ENCODE measurements at places on chromosomes 2 and 18.

DNA sequence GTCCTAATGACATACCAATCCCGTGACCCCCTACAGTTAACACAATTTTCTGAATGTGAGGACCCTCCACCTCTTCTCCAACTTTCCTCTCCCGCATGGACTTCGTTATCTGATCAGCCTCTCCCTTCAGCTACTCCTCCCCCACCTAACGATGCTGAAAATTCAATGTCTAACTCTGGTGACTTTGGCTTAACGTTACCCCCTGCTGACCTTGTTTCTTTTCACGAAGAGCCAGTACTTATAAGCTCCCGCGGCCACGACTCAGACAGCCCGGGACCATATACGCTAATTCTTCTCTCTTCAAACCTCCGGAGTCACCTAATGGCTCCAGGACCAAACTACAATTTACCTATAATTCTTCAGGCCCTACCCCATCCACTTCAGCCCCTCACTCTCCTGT lies 29.2 kb downstream of the VPS54 start:
- no peak for DNase-seq

DNA sequence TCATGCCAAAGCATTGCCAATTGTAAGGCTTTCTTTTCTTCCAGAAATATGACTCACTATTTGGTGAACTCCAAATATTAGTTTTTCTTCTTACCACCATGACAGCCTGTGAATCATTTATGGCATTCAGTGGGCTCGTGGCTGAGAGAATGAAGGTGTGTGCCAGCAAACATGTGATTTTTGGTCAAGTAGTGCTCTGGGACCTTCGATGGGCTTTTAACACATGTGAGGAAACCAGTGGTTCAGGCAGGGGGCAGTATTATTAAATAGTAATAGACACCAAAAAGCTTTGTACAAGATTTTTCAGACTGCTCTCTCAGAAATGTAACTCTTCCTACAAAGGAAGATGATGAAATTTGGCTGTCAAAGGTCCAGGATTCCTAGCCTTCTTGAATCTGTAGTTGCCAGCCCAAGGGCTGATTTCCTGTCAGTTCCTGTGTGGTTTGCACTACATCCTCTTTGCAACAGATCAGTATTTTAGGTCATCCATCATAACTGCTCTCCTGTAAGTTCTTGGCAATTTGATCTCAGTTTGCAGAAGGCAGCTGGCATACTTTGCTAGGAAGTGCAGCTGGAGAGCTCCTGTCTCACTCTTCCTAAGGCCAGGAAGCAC lies 64.3 kb downstream of the BABAM2 start:
- DNase-seq = peak; percentile 77

DNA sequence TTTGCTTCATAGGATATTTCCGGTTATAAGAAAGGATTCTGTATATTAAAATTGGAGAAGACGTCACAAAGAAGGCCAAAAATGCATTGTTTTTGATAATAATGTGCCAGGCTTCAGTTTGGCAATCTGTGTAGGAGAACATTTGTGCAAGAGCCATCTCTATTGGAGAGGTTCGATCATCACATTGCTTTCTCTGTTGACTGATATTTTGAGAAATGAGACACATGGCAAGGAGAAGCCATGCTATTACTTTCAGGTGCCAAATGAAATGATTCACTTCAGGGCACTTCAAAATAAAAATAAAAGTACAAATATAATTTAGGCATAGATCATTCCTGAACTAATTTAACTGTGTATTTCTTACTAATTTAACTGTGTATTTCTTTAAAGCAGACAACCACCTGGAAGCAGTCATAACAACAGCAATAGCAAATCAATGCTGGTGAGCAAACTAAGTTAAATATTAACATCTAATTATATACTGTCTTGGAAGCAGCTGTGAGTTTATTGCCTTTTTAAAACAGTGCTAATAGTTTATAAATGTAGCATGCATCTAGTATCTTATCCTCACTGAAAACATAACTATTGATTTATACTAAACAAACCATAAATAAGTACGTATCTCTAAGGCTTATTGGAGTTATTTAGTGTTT lies 50.2 kb upstream of the CHST9 start:
- no peak for DNase-seq

DNA sequence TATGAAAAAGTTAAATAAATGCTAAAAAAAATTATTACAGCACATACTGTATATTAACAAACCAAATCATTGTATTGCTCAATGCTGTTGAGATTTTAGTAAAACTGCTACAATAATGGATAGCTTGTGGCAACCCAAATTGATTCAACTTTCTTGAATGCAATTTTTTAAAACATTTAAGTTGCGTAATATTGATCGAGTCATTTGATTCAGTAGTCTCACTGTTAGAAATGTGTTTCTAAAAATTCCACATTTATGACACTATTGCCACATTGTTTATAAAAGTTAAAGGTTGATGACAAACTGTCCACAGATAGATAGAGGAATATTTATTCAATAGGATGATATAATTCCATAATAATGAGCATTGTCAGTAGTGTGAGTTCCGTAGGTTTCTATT lies 640.7 kb upstream of the CRIM1 start:
- DNase-seq = no peak

- peak; percentile 57 for DNase-seq
These were observed 2.4 kb upstream of the HOXD12 start for GRCh38 chr2:176096986-176097819.

DNA sequence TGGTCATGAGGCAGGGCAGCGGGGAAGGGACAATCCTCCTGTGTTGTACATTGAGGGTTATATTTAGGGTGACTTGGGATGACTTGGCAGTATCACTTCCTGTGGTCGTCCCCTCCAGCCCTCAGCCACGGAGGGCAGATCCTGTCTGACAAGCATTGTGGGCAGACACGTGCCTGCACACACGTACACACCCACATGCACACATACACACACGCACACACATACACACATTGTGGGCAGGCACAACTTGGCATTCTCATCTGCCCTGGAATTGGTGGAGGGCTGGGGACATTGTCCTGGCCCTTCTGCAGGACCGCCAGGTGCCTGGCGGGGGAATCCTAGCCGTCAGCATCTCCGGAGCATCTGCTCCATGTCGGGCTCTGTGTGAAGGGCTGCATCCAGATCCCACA lies 47.6 kb downstream of the ODC1 start:
- peak; percentile 92 for DNase-seq

- no peak for DNase-seq
These were observed 748.1 kb upstream of the LRATD1 start for GRCh38 chr2:13884291-13884976.

- no peak for DNase-seq
These were observed 472.0 kb downstream of the DCDC2C start for GRCh38 chr2:4175343-4175742.

DNA sequence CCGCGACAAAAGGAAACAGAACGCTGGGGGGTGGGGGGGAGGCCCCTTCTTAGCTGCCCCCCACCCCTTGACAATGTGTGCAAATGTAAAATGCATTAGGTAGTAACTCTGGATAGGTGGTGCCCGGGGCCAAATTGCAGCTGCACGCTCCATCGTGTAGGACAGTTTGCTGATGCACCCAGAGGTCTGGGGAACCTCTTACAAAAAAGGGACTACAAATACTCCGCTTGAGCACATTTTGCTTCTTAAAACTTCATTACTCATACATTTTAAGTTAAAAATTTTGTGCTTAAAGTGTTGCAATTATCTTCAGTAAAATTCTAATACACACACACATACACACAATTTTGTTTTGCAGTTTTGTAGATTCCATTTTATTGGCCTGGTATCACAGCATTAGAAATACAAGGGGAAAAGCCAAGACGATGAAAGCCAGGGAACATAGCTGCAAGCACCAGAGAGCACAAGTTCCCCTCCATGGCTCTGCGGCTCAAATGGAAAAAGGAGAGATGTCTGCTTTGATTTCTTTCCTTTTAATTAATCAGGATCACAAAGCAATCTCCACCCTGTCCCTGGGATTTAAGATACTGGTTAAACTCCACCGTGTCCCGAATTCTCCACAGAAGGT lies 582.1 kb downstream of the ZEB2 start:
- DNase-seq = no peak
